ENCODE measurements at places on chromosomes 1 and 21.

DNA sequence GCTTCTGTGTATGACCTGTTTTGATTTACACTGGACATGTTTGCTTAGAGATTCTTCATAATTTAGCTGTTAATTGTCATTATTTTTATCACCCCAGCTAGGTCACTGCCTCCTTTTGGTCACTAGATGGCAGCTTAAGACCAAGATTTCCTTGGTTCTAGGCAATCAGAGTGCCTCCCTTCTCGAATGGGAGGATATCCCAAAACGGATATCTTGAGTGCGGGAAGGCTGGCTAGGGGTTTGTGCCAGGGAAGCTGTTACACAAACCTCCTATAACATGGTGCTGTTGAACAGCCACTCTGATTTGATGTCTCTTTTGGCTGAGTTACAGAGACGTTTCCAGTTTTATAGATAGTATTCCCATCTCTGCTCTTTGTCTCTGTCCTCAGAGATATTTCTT is 283.5 kb downstream of the S1PR1 start:
- no peak for DNase-seq

- DNase-seq, result no peak
Observed at GRCh38 chr1:44810101-44810761, 1.9 kb downstream of the BTBD19 start.

DNA sequence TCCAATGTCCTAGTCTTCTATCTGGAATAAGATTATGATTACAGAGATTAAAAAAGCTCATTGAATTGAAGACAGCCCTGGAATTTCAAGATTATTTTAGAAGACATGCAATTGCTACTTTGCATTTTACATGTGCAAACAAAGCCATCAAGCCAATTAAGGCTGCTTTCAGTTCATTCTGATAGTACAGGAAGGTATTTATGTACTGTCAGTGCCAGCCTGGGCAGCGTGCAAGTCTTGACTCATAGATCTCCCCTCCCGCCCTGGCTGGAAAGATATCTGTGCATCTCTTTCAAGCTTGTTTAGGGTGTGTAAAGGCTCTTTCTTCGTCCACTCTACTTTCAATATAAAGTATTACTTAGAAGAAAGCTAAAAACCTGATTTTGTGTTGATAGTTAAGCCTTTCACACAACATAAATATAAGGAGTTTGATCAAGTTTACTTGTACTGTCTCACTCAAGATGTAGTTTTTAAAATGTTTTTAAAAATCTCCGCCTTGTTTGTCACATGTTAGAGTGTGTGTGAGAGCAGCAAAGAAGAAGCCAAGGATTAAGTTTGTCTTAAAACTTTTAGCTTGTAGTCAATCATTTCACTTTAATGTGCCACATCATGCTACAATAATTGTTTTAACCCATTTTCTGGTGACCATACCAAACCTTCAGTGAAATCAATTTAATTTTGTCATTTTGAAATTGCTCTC is 13.6 kb upstream of the LYPLAL1 start:
- DNase-seq, result no peak

GRCh38 chr1:159854693-159855192 is 7.7 kb downstream of the VSIG8 start:
- DNase-seq, result peak; percentile 48

DNA sequence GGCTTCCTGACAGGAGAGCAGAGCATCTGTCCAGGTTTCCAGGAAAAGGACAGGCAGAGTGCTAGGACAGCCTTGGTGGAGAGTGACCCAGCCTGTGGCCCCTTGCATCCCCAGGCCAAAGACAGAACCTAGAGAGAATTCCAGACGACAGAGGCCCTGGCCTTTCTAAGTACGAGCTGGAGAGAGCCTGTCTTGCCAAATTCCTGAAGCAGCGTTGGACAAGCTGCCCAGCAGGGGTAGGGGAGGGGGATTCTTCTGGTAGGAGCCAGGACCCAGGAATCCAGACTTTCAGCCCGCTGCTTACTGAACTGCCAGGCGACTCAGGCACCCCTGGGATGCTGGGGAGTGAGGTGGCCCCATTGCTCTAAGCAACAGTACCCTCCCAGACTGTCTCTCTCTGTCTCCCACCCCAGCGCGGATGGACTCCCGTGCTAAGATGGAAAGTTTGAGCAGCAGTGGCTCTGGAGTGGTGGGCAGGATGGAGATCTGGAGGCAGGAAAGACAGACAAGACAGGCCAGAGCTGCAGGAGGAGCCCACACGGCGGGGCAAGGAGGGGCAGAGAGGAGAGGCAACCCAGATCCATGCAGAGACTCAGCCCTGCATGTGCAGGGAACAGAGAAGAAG is 8.8 kb upstream of the PEAR1 start:
- DNase-seq, result no peak

DNA sequence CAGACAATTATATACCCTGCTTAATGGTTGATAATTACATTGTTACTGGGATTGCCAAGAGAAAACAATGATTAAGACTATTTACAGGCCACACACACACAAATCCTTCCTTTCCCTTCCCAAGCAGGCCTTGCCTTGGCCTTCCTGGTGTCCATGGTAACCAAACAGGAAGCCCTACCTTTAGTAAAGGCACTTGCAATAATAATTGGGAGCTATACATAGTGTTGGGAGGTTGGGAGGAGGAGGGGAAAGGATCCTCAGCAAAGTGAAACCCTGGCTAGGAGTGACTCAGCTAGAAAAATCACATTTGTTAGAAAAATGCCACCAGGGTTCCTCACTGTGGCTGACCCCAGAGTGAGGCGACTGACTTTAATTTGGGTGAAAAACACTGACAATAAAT is 122.3 kb upstream of the ADAR start:
- no peak for DNase-seq

- DNase-seq, result no peak
Observed at GRCh38 chr1:21904704-21905520, 32.2 kb downstream of the HSPG2 start.

DNA sequence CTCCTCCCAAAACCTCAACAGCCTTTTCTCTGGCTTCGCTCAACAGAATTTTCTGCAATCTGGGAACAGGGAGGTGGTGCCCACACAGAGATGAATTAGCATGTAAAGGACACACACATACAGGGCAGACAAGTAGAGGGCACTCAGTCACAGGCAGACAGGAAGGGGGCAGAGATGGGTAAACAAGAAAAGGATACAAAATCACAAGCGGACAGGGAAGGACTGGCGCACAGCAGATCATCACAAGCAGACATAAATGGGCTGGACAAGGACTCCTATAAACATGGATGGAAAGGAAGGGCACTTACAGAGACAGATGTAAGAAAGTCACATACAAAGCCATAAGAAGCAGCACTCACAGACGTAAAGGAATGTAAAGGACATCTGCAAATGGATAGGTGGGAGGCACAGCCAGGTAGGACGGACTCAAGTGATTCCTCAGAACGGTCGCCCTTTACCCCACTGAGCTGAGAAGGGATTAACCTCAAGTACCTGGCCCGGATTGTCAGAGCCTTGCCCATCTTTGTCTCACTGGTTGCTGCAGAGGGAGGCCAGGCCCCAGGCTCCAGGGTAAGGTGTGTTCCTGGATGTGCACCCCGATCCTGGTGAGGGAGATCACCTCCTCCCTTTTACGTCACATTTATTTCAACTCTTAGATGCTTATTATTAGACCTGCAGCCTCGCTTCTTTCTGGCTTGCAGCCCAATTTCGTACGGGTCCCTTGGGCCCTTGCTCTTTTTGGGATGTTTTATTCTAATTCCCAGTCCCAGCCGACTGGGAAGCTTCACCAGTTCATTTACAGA is 836 bp upstream of the PRCC start:
- no peak for DNase-seq

GRCh38 chr1:220370041-220370700 is 97.9 kb upstream of the RAB3GAP2 start:
- DNase-seq, result no peak

GRCh38 chr1:23083714-23084480 is 64.6 kb downstream of the KDM1A start:
- no peak for DNase-seq

DNA sequence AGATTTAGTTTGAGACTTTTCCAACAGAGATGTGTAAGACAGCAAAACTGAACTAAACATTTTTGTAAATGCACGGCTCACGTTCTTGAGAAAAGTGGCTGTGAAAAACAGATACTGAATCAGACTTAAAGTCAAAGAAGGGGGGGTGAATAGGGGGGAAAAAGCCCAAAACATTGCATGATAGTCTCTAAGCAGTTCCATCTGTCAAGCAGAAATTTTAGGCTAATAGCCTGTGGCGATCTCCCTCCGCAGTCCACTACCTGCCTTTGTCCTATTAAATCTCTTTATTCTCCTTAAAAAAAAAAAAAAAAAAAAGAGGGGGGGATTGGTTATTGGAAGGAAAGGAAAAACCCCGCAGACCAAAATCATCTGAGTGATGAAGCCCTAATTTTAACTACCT is 217.6 kb upstream of the NFIA start:
- no peak for DNase-seq

DNA sequence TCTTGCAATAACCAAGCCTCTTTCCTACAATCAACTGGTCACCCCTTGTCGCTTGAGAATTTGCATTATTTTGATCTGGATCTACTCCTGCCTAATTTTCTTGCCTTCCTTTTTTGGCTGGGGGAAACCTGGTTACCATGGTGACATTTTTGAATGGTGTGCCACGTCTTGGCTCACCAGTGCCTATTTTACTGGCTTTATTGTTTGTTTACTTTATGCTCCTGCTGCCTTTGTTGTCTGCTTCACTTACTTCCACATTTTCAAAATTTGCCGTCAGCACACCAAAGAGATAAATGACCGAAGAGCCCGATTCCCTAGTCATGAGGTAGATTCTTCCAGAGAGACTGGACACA is 743 bp downstream of the GPR52 start:
- no peak for DNase-seq

DNA sequence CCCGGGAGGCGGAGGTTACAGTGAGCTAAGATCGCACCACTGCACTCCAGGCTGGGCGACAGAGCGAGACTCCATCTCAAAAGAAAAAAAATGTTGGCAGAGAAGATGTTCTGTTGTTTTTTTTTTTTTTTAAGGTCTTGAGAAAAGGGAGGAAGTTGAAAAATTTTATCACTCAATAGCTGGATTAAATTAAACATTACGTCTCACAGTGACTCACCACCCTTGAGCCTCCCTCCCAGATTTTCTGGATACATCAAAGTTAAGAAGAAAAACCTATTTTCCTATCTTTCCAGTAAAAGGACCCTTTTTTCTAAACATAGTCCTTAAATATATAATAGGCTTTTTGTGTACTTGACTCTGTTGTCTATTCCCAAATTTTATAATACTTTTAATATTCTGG is 35.5 kb downstream of the IFNAR1 start:
- no peak for DNase-seq

GRCh38 chr1:208243967-208244916 is at the start of gene PLXNA2:
Gene PLXNA2, minus strand, starts transcription at chr1:208244384. Its CDS starts 26,462 bp downstream, at chr1:208217922.
- DNase-seq, result peak; percentile 83

GRCh38 chr1:62045574-62045973 is 149.1 kb upstream of the L1TD1 start:
- no peak for DNase-seq

GRCh38 chr21:43881935-43882334 is 16.9 kb downstream of the AGPAT3 start:
- DNase-seq, result no peak

DNA sequence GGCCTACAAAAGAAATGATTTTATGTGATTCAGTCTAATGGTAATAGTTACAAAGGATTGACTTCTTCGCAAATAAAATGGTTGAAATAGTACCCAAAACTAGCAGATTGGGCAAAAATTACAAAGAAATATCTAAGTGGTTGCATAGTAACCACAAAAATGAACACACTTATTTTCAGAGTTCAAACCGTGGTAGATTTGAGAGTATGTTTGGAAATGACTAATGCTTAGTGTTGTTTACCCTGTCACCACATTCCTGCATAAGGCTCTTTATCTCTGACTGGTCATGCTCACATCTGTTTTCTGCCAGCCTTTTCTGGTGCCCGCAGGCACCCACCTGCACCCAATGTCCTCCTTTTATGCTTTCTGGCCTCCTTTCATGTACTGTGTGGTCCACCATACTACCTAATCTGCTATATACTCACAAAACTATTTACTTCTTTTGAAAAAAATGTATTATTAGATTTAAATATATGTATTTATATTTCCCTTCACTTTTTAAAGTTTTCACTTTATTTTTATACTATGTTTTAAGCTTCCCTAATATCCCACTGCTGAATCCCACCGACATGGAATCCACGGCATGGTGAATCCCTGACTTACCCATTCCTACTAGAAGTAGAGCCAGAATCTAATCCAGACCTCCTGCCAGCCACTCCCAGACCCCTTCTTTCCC is 30.3 kb downstream of the PTPRC start:
- no peak for DNase-seq

- DNase-seq, result no peak
Observed at GRCh38 chr1:179107706-179108629, 26.1 kb downstream of the TOR3A start.

DNA sequence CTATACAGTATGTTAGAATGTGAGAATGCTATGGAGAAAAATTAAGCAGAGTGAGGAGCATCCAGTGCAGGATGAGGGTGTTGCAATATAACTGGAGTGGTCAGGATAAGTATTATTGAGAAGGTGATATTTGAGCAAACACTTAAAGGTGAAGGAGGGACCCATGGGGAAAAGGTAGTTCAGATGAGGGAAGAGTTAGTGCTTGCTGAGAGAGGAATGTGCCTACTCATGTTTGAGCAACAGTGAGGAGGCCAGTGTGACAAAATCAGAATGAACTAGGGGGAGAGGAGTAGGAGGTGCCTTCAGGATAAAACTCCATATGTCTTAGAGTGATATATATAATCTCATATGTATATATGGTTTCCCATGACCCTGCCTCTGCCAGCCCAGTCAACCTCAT is 6.2 kb upstream of the TRIM45 start:
- DNase-seq, result no peak

DNA sequence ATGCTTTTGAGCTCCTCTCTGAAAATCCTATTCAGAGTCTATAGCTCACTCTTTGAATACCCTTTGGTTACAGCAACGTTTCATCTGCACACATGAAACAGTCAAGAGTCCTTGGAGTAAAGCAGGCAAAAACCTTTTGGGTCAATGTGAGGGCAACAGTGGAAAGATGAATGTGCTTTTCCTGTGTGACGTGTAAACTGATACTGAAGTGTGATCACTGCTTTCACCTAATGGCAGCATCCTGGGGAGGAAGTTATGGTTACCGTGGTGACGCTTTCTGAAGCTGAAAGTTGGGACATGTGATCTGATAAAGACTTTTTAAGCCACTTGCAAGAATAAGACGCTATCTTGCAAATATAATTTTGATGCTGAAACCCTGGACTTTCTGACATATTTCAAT is 160.0 kb downstream of the SEC16B start:
- no peak for DNase-seq

DNA sequence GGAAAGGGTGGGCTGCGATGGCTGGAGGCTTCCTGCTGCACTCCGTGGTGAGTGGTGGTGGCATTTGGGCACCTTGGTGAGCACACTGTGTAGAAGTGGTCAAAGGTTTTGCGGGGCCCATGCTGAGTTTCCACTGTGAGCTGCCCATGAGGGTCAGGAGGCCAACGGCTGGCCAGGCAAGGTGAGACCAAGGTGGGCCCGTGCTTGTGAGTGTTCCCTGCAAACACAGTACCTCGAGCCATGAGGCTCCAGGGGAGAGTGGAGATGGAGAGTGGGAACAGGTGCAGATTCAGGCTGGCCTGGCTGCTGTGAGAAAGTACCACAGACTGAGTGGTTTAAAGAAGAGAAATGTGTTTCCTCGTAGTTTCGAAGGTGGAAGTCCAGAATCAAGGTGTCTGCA is 40.8 kb downstream of the AJAP1 start:
- no peak for DNase-seq

Measured in anterior cingulate cortex (tissue), 58 donors.